ENCODE measurements at places on chromosomes 7 and 10.
A peak's percentile ranks its signal among the peaks of the same experiment; 100 is the strongest.

DNA sequence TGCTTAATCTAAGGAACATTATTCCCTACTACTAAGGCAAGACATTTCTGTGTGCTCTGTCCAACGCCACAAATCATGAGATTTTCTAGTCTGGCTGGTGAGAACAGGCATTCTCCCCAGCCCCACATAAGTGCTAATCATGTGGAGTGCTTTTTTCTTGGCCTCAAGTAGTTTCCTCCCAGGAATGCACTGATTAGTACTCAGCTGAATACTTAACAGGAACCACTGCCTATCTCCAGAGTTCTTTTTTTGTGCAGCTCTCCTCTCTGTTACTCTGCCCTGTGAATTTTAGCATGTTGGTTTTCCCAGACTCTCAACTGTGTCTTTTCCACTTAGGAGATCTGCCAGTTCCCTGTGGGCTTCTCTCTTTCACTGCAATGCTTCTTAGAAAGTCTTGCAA is 1098.5 kb upstream of the LRRTM3 start:
- DNase-seq: no peak

DNA sequence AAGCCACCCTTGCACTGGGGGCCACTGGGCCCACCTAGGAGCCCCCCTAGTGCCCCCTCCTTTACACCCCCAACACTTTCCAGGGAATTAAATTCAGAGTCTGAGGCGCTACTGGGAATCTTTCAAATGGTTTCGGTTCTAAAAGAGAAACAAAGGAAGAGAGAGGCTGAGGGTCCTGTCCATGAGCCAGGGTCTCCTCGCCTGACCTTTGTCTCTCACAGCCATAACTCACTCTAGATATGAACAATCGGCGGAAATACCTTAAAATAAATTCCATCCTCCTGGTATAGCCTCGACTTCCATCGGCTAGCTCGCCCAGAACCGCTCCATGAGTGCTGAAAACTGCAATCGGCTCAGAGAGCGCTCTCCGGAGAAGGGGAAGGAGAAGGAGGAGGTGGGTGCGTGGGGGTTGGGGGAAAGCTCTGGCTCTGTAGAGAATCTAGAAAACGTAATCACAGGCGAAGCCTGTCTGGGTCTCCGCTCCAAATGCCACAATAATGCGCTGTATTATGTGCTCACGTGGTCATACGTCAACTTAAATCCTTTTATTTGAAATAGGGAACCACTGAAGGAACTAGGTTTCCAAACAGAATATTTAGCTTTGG is 12.6 kb downstream of the HOXA4 start:
- DNase-seq: no peak

- DNase-seq: no peak
Measured at GRCh38 chr7:32163141-32163806, 93.1 kb upstream of the PDE1C start.

- no peak for DNase-seq
Measured at GRCh38 chr10:113073549-113074189, 123.6 kb downstream of the TCF7L2 start.

GRCh38 chr7:125033506-125033905 is 103.9 kb upstream of the POT1 start:
- DNase-seq: no peak

GRCh38 chr7:74376256-74377036 is 77.3 kb upstream of the GTF2IRD1 start:
- no peak for DNase-seq

DNA sequence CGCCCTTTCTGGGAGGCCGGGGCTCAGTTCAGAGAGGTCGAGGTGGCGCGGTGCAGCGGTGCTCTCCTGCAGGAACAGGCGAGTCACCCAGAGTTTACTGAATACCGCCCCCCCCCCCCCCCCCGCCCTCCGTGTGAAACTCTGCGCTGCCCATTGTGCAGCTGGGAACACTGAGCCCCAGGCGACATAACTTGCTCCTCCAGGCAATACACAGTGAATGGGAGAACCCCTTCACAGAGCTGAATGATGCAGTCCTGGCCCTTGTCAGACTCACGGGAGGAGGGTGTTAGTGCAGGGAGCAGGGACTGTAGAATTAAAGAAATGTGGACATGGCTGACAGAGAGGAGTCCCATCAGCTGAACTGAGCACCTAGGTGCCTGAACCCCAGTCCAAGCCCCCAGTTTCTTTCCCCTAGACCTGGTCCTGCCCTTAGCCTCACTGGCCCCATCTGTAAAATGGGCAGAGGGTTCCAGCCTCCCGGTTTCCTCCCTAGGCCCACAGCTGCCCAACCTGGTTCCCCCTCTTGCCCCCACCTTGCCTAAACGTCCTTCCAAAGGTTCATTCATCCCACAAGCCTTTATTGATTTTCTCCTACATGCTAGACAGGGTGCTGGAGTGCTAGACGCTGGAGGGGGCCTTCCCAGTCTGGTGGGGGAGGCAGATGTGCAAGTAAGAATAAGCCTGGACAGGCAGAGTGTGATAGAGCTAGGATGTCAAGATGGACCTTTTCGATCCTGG is 869 bp upstream of the LOXL4 start:
- DNase-seq: no peak

DNA sequence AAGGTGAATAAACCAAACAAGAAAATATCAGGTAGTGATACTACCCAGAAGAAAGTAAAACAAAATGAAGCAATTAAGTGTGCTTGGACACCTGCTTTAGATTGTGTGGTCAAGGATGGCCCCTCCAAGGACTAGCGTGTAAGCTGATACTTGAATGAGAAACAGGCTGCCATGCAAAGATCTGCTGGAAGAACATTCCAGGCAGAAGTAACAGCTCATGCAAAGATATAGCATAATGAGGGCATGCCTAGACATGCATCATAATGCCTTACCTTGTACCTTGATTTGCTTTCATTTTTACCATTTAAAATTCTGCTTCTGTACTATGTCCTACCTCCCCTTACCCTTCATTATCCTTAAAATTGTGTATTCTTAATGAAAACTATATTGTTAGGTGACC is 74.8 kb upstream of the HDAC9 start:
- DNase-seq: no peak

DNA sequence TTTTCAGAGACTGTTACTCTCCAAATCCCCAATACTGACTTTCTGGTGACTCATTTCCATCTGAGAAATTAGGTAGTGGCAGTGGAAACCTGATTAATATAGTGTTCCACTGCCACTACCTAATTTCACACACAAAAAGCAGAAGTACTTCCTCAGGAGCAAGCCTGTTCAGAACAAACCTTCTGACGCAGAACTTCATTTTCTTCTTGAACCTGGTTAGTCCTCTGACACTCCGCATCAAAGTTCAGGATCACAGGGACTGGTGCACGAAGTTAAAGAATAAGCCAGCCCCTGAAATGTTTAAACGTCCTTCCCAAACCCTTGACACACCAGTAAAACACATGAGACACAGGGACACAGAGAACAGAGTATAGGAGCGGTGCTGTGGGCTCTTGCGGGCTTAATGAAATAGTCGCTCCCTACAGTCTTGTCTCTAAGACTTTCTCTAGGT is 4.4 kb downstream of the WDR91 start:
- no peak for DNase-seq

DNA sequence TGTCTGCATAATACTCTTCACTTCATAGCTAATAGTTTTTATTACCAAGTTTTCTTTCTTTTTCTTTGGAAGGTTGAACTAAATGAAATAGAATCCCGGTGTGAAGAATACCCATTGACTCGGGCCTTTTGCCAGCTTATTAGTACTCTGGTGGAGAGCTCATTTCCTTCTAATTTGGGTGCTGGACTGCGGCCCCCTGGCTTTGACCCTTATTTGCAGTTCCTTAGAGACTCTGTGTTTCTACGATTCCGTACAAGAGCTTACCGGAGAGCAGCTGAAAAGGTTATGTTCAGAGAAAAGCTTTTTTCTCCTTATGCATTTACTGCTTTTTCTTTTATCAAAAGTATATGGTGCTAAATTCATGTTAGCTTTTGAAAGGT is 40.2 kb downstream of the NUP205 start:
- DNase-seq: peak; percentile 19

All from substantia nigra (tissue), 51 donors.